Stimulated activated CD8-positive, alpha-beta memory T cell treated with anti-CD3 and anti-CD28 coated beads, Interleukin-15, amount 100 ng/mL, for 24 hours (primary cell): ENCODE measurements at places on chromosomes 1 and 21.

- no peak for DNase-seq
Observed at GRCh38 chr21:33993286-33994231, 78.0 kb upstream of the ATP5PO start.

GRCh38 chr1:7388488-7389185, 382.5 kb upstream of the VAMP3 start:
- DNase-seq, result no peak

GRCh38 chr1:156591181-156591431, 470 bp upstream of the NAXE start:
- no peak for DNase-seq

DNA sequence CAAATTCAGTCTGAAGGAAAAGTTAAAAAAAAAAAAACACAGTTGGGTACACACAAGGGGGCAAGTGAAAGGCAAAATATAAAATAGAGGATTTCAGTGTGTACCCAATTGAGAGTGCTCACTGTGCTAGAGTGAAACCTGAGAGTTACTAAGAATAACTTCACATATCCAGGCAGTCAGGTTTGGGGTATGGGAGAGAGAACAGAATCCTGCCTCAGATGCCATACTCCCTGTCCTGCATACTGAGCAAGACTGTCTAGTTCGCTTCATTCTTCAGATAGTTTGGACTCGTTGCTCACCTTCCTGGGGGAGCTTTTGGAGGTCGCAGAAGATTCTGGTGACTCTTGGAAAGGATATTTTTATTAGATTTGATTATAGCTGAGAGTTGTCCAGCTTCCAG, 20.4 kb downstream of the CEP85 start:
- no peak for DNase-seq

DNA sequence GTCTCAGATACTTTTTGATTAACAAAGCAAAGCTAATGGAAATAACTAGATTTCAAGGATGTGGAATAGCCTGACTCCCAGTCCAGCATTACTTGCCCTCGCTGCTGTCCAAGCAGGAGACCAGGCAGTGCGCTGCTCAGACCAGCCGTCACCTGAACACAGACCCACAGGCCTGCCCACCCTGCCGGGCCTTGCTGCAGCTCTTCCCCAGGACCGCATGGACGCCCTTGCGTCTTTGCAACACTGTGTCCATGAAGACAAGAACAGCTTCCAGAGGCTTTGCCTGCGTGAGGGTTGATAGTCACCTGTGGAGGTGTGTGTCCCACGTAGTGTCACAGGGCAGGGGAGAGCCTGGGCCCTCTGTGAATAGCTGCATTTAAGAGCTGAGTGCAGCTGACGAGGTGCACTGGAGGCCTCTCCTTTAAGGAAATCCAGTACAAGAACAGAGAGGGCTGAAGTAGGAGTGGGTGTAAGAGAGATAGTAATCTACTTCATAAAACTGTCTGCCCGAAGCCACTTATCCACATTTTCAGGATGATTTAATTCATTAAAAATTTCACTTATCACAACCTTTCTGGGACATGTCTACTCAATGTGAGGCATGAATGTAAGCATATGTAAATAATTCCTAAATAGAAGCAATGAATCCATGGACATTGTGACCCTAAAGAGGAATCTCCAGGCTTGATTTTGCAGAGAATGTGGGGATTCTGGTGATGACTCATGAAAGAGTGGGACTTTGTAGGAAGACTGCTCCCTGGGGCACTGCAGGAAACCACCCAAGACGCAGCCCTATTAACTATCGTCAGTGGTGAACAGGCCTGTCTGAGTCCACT, 176.2 kb upstream of the RAB4A start:
- DNase-seq, result no peak

DNA sequence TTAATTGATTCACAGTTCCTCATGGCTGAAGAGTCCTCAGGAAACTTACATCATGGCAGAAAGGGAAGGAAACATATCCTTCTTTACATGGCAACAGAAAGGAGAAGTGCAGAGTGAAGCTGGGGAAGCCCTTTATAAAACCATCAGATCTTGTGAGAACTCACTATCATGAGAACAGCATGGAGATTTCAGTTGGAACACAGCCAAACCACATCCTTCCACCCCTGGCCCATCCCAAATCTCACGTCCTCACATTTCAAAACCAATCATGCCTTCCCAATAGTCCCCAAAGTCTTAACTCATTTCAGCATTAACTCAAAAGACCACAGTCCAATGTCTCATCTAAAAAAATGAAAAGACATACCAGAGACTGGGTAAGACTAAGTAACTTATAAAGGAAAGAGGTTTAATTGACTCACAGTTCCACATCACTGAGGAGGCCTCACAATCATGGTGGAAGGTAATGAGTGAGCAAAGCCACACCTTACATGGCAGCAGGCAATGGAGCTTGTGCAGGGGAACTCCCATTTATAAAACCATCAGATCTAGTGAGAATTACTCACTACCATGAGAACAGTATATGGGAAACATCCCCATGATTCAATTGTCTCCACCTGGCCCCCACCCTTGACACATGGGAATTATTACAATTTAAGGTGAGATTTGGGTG, 105.2 kb downstream of the MRPL39 start:
- no peak for DNase-seq

DNA sequence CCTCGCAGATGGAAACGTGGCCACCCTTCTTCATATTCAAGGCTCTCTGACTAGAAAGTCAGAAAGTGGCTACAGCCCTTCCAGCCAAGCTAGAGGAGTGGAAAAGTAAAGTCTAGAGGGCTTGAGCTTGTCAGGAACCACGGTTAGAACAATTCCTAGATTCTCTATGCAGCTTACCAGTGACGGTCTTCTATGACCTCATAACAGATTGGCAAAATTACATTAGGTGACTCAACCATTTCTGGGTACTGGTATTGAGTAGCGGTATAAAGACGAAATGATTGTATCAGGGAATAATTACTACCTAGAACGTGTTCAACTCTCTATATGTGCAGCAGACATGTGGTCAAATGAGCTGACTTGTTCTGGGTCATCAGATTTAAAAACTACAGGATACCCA, 155.0 kb upstream of the RUNX1 start:
- no peak for DNase-seq

DNA sequence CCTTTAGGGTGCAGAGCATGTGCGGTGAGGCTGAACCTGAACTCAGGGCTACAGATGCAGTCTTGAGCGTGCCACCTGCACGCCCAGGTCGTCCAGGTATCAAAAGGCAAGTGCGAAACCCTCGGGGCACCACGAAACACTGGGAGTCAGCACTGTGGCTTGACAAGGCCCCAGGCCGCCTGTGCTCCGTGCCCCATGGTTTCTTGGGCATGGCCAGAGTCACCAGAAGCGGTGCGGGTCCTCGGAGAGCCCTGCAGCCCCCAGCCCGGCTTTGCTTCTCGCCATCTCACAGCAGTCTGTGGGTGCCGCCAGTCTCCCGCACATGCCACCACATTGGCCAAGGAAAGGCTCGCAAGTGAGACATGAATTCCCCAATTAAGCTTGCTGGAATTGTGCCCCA, 117.3 kb downstream of the PGBD5 start:
- DNase-seq, result no peak

GRCh38 chr1:207965392-207966387, 54.8 kb upstream of the CD34 start:
- no peak for DNase-seq

DNA sequence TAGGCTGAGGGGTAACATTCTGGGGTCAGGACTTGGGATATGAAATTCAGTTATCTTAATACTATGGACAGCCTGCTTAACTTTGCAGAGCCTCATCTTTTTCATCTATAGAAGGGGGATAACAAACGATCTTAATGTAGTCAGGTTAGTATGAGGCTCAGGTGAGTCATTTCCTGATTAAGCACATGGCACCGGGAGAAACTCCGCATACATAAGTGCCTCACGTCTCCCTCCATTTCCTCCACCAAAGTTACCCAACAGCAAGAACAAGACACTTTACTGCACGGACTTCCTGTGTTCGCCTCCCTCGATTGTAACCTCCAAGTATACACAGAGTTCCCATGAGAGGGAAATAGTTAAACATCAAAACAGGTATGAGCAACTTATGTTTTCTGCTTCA, 112.7 kb upstream of the COA6 start:
- no peak for DNase-seq

DNA sequence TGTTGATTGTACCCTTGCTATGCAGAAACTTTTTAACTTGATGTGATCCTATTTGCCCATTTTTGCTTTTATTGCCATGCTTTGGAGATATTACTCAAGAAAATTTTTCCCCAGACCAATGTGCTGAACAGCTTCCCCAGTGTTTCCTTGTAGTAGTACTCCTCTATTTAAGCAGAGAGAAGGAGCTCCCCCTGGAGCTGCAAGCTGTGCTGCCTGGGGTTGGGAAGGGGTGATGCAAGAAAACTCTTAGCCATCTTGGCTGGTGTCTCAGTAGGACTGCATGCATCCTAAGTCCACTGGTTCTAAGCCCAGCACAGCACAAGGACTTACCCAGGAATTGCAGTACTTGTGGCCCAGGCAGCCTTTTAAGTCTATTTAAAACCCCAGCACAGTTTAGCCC, 121.6 kb downstream of the NTMT2 start:
- DNase-seq, result no peak

GRCh38 chr1:159993911-159994310, 37.9 kb downstream of the PIGM start:
- DNase-seq, result no peak

- DNase-seq, result no peak
Observed at GRCh38 chr1:109804660-109805059, 40.9 kb upstream of the EPS8L3 start.

DNA sequence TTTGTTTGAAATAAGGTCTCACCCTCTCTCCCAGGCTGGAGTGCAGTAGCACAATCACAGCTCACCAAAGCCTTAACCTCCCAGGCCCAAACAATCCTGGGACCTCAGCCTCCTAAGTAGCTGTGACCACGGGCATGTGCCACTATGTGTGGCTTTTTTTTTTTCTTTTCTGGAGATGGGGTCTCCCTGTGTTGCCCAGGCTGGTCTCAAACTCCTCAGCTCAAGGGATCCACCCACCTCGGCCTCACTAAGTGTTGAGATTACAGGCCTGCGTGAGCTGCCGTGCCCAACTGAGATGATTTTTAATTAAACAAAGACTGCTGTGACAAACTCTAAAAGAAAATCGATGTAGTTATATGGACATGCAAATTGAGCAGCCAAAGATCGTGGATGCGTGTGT, 768.4 kb upstream of the ADGRL2 start:
- no peak for DNase-seq

GRCh38 chr1:214426426-214426812, 125.0 kb downstream of the PTPN14 start:
- no peak for DNase-seq

DNA sequence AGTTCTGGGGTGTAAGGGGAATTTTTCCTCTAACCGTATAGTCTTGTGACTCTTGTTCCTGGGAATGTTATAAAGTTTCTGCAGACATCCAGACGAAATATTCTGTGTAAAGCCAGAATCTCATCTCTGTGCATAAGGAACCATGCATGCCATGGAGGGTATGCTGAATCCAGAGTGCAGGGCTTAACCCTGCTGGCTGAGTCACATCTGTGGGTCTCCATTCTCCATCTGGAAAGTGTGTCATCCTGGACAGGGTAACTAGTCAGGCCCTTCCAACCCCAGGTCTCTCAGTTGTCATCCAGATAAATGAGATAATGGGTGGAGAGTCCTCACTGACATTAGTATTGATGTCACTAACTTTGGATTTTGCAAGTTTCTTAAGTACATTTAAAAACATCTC, 48.8 kb downstream of the ATP5PO start:
- DNase-seq, result no peak

- no peak for DNase-seq
Observed at GRCh38 chr1:12309783-12310742, 80.2 kb downstream of the VPS13D start.

GRCh38 chr1:86826856-86827255, 87.1 kb downstream of the SELENOF start:
- no peak for DNase-seq

- DNase-seq, result no peak
Observed at GRCh38 chr1:40922969-40923368, 56.5 kb upstream of the CTPS1 start.

DNA sequence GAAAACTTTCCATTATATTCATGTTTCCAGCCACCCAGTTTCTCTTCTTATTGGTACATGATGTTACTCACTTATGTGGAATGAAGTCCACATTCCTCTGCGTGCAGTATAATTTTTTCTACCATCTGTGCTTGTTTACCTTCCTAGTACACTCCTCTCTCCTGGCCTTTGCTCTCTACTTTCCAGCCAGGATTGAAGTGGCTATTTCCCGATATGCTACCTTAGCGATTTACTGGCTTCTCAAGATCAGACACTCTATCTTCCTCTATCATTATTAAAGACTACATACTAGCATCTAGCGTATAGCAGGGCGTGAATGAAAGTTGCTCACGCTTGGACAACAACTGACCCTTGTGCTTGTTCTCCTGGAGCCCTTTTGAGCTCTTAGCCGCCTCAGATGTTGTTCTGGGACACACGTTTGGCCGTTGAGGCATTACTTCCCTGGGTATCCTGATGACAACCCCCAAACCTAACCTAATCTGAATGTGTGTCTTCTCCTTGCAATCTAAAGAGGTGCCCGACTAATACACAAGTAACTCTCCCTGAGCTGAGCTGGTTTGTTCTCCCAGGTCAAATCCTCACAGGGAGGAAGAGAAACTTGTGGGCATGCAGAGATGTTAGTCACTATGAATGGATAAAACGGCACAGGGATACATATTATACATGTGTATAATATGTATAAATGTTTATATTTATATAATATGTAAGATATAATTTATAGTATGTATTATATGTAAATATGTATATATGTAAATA, 13.4 kb upstream of the MTARC2 start:
- no peak for DNase-seq

DNA sequence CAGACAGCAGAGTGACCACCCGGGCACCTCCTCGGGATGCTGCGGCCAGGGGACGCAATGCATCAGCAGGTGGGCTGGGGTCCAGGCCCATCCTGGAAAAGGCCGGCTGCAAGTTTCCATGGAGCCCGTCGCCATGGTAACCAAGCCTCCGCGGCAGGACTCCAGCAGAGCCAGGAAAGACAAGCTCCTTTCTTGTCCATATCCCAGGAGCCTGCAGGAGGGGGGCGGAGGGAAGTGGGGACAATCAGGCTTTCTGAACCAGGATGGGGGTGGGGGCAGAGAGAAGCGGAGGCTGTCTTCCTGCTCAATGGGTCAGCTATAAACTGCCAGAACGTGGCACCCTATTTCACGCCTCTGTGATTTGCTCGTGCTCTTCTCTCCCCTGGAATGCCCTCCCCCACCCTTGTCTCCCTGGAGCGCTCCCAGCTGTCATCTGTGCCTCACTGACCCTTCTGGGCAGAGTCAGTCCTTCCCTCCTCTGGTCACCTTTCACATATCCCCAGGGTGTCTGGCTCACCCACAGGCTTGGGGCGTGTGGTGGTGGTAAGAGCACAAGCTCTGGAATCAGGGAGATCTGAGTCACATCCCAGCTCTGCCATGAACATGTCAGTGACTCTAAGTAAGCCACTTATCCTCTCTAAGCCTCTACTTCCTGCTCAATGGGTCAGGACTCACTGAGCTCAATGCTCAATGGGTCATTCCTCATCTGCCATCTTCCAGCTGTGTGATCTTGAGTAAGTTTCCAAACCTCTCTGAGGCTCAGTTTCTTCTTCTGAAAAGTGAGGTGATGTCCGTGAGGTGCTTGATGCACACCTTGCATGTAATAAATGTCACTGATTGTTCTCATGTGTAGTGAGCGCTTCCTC, 58.9 kb upstream of the LAPTM5 start:
- no peak for DNase-seq

- no peak for DNase-seq
Observed at GRCh38 chr21:46003575-46004007, 22.0 kb downstream of the COL6A1 start.

GRCh38 chr1:167739752-167740151, 18.0 kb downstream of the MPZL1 start:
- DNase-seq, result no peak

GRCh38 chr1:4802024-4802423, 147.6 kb downstream of the AJAP1 start:
- no peak for DNase-seq
